T47D (cell line): ENCODE measurements at places on chromosomes 7 and 10.

DNA sequence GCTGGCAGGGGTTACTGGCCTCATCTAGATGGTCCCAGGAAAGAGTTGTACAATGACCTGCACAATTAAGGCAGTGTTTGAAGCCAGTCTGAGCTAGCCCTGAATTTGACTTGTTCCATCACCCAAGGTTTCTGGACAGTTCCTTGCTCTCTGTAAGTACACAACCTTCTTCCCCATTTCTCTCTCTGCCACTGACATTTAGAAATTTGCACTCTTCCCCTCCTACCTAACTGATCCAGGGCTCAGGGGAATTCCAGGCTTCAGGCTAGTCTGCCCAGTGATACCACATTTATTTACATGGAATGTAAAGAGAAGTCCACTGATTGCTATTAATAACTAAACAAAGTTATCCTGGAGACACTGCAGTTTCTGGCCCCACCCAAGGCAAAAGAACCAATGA, 139.0 kb upstream of the GPR26 start:
- DNase-seq = no peak

- no peak for DNase-seq
These were observed 195.4 kb upstream of the PLXDC2 start for GRCh38 chr10:19620811-19621210.

DNA sequence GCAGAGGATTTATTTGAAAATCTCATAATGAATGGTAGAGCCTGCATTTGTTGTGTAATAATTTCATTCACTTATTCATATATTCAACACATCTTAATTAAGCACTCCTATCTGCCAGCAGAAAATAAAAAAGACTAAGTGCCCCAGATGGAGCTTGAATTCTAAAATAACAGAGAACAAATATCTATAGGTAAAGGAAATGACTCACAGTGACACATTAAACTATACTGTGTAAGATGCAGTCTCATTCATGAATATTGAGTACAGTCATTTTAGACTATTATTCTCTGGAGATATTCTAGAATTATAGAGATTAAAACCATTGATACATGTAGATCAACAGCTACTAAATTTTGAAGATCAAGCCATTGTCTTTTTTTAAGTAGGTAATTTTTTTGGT, 72.1 kb downstream of the PTPRZ1 start:
- DNase-seq = no peak

- no peak for DNase-seq
These were observed 339.4 kb downstream of the SFMBT2 start for GRCh38 chr10:7071421-7071820.

- DNase-seq = no peak
These were observed 151.2 kb downstream of the PLXNA4 start for GRCh38 chr7:132424821-132425724.

- no peak for DNase-seq
These were observed 71.4 kb downstream of the SEC61G start for GRCh38 chr7:54687462-54688212.

DNA sequence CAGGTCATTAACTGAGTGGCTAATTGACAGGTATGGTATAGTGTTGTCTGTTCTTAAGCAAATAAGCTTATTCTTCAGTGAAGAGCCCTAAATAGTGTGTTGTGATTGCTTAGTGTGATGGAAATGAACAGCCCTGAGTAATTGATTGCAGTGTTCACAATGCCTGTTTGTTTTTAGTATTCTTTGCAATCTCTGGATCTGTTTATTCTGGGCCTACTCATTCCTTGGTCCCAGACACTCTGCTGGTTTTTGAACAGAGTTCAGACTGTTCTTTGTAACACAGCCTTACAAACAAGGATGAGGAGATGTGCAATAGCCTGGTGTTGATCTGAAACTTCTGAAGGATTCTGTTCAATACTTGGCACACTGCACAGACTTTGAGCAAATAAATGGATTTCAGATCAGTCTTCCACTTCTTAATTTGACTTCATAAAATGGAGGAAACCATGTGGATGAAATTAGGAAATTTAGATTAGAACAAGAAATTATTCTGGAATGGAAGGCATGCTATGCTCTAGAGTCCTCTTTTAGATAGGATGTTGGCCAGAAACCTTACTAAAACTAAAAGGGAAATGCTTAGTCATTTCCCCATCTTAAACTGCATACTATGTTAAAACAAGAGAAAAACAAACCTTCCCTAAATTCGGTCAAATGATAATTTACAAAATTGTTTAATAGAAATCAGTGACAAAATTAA, 444.2 kb upstream of the SEMA3D start:
- DNase-seq = peak; percentile 55

GRCh38 chr10:29471544-29471859, 163.3 kb downstream of the SVIL start:
- DNase-seq = no peak

DNA sequence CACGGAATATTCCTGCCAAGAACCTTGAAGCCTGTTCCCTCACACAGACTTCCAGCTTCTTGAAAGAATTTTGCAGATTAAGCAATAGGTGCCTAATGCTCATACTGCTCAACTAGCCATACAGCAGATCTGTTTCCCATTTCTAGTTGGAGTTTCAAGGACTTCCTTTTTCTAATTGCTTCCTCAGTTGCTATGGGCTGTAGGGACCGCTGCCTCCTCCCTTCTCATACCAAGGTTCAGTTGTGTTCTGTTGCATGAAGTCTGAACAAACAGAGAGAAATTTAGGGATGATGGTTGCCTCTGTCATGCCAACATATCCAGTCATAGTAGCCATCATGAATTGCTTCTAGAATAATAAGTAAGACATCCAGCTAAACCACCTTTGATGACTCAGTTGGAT, 6.8 kb downstream of the ITGA8 start:
- DNase-seq = no peak

DNA sequence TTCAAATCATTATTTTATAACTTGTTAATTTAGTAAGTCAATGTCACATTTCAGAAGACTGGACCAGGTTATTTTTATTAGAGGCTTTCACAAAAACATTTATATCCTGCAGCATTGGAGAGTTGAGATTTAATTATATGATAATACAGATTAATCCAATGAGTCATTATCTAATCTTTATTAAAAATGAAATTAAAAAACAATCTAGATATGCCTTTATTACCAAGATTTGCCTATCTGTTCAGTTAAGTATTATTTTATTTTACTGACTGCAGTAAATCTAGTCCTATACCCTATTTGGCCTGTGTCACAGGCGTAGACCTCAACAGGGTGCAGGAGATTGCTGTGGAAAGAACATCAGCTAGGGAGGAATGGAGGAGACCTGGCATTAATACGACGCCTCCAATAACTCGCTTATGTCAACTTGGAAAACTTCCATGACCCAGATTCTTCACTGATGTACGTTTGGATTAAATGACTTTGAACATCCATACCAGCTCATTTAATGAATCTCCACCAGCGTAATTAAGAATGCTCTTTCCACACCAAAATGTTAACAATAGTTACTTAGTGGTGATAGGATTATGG, 18.2 kb downstream of the PAXIP1 start:
- no peak for DNase-seq

DNA sequence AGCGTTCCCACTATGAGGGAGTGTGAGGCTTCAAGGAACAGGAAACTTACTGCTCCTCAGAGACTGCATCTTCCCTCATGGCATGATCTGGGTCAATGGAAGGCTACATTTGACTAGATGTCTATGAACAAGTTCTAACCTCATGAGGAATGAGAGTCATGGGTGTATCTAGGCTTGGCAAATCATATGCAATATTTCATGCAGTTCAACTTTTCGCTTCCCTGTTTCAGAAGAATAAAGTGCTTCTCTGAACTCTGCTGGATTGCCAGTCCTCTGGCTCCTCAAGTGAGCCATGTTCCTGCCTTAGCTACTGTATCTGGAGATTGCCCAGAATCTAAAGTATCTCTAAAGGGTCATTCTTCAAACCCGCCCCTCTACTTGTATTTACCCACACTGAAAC, 54.3 kb upstream of the SEMA3A start:
- no peak for DNase-seq

- peak; percentile 67 for DNase-seq
These were observed 34.5 kb upstream of the MEOX2 start for GRCh38 chr7:15720849-15721471.

DNA sequence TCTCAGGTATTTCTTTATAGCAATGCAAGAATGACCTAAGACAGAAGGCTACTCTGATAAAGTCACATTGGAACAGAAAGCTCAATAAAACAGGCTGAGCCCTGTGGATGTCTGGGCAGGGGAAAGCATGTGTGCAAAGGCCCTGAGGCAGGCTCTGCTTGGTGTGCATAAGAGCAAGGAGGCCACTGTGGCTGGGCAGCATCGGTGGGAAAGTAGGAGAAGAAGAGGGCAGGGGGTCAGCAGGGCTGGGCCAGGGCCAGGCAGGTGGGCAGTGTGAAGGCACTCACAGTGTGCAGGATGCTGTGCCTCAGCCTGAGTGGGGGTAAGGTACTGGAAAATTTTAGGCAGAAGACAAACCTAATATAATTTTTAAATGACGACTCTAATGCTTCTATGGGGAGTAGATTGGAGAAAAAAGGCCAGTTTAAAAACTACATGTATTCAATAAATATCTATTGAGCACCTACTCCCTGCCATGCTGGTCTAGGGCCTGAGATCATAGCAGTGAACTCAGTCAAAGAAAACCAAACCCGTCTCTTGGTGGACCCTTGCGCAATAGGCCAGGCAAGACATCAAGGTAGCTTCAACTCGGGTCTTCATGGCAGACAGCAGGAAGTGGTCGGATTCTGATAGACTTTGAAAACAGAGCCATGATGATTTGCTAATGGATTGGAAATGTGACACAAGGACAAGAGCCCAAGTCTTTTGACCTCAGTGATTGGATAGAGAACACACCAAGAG, 572.3 kb downstream of the TCERG1L start:
- no peak for DNase-seq

- DNase-seq = no peak
These were observed at the start of gene CPXM2 for GRCh38 chr10:123891144-123892071. Gene CPXM2, minus strand, starts transcription at chr10:123891807. Its CDS starts 148 bp downstream, at chr10:123891659.
